ENCODE measurements at places on chromosomes 2 and 18. TPM values are rescaled to one million over a fixed set of nuclear protein-coding genes. Genes with fewer than 3 reads are reported as not detected.

The ANO7 gene
- total RNA-seq, result 0.79 TPM

The PTPN2 gene
- 29.5 TPM for total RNA-seq

The RNU2-63P gene
- not detected for total RNA-seq

The NYAP2 gene
- not detected for total RNA-seq

The TUBA4B gene
- total RNA-seq, result not detected

The TXNDC2 gene
- not detected for total RNA-seq

The RALB gene
- 46.2 TPM for total RNA-seq

The HOXD12 gene
- total RNA-seq, result not detected

The NPAS2 gene
- 7.2 TPM for total RNA-seq

The VIL1 gene
- total RNA-seq, result not detected

The UGT1A3 gene
- not detected for total RNA-seq
